Naive thymus-derived CD4-positive, alpha-beta T cell (primary cell): ENCODE measurements at places on chromosomes 4 and X. TPM values are rescaled to one million over a fixed set of nuclear protein-coding genes. Genes with fewer than 3 reads are reported as not detected.

DNA sequence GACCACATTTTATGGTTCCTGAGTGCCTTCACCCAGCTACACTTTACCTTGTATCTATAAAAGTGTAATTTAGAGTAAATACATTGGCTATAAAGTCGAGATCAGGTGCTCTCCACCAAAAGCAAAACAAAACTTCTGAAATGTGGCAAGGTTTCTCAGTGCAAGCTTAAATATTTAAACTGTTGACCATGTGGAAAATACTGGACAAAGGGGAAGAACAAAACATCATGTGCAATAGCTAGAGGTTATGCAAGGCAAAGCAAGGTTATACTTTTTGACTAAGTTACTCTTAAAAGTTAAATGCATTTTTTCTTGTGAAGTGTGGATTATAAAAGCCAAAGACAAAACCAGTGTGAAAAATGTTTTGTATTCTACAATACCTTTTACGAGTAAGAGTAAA lies 55.9 kb downstream of the UGT2A2 start:
- no peak overlapping the region for H3K27ac ChIP-seq
- H3K4me3 ChIP-seq, result no peak overlapping the region
- no peak for DNase-seq
- no peaks in the 10 kb centered on the region for H3K36me3 ChIP-seq
- no peaks in the 10 kb centered on the region for H3K27me3 ChIP-seq

The POU4F2 gene
- not detected in 2 replicates for total RNA-seq

GRCh38 chr4:148210661-148211060 lies 231.6 kb downstream of the NR3C2 start:
- no peaks in the 10 kb centered on the region for H3K36me3 ChIP-seq
- H3K27me3 ChIP-seq, result no peaks in the 10 kb centered on the region
- no peak overlapping the region for H3K4me3 ChIP-seq
- DNase-seq, result no peak

- H3K4me3 ChIP-seq, result no peak overlapping the region
- DNase-seq, result no peak
- H3K27ac ChIP-seq, result no peak overlapping the region
- no peaks in the 10 kb centered on the region for H3K27me3 ChIP-seq
- H3K4me1 ChIP-seq, result no peaks in the 10 kb centered on the region
Measured at GRCh38 chr4:186502231-186502630, 53.1 kb downstream of the MTNR1A start.

DNA sequence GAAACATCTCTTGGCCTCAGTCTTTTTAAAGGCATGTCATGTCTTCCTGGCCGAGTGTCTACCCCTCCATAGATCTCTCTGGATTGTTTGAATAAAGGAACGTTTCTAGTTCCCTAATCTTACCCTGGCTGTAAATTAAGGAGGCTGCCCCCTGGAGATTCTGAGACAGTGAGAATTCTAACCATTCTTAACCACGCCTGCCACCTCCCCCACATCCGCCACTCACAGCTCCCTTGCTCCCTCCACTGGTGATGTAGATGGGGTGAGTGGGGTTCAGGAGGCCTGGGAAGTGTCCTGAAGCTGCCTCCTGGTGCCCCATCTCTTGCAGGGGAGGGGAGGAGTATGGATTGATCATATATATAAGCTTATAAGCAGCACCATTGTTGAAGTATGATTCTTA lies 48.0 kb upstream of the TRIM2 start:
- DNase-seq, result peak; percentile 34
- H3K27ac ChIP-seq, result no peak overlapping the region
- H3K27me3 ChIP-seq, result no peaks in the 10 kb centered on the region
- no peaks in the 10 kb centered on the region for H3K36me3 ChIP-seq
- no peak overlapping the region for H3K4me3 ChIP-seq
